ENCODE measurements at places on chromosomes 13 and 19.

DNA sequence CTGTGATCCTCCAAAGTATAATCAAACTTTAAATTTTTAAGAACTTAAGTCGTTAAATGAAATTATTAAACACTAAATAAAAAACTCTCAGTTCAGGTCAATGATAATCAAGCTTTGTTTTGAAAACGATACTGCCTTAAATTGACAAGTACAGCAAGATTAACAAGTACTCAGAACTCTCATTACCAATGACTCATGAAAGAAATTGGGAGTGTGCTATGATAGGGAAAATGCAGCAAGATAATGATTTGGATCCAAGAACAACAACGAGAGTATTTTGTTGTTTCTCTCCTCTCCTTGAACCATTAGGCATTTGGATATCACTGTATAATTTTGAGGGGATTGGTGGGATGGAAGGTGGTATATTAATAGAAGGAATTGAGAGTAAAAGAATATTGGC is 10.2 kb downstream of the N4BP2L2 start:
- DNase-seq = no peak

DNA sequence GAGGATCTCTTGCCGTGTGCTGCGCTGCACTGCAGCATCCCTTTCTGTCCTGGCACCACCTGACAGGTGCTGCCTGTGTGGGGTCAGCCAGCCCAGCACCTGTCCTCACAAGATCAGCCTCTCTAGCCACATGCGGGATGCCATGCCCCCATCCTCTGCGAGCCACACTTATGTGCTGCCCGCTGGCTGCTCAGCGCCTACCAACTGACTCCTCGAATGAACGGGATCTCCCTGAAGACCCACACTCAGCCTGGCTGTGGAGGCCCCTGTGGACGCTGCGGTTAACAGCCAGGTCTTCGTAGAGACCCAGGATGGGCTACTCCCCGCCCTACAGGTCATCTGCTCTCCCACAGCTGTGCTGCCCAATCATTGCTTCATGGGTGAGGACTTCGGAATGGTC is 106.1 kb downstream of the DOCK9 start:
- no peak for DNase-seq

GRCh38 chr13:29859971-29860370 is 9.6 kb upstream of the UBL3 start:
- DNase-seq = no peak

DNA sequence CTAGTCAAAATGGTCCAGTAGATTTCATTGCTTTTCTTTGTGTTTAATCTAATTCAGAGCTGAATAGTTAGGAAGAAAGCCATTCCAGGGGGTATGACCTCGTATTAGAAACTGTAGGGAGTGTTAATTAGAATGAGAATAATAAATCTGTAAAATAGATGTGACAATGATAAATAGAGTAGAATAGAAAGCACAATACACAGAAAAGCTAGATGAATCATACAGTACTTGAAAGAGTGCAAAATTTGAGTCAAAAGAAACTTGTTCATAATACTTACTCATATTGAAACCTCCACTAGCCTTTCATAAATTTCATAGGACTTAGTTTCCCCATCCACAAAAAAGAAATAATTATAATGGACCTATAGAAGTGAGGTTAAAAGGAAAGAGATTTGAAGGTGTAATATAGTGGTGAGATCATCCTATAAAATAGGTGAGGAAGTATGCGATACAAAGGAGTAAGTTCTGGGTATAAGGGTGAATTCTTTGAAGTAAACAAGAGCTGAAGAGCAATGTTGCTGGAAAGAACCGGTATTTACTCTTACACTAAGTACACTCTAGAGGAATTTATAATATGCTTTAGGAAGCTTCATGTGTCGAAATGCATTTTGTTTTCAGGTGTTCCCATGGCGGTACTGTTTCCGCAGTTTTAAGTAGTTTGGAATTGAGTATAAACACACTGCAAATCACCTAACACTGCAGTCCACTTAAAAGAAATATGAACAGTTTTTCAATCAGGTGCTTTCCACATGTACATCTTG is 21.9 kb downstream of the PCDH17 start:
- DNase-seq = no peak

- no peak for DNase-seq
Measured at GRCh38 chr19:10086591-10087192, 575 bp downstream of the SHFL start.

- no peak for DNase-seq
Measured at GRCh38 chr19:50906217-50906616, 5.0 kb downstream of the KLK4 start.

- DNase-seq = no peak
Measured at GRCh38 chr19:31354316-31354715, 5.1 kb upstream of the TSHZ3 start.

- DNase-seq = no peak
Measured at GRCh38 chr19:33779849-33780248, 16.8 kb upstream of the KCTD15 start.

GRCh38 chr13:44695520-44695919 is 119.4 kb upstream of the TSC22D1 start:
- DNase-seq = no peak

DNA sequence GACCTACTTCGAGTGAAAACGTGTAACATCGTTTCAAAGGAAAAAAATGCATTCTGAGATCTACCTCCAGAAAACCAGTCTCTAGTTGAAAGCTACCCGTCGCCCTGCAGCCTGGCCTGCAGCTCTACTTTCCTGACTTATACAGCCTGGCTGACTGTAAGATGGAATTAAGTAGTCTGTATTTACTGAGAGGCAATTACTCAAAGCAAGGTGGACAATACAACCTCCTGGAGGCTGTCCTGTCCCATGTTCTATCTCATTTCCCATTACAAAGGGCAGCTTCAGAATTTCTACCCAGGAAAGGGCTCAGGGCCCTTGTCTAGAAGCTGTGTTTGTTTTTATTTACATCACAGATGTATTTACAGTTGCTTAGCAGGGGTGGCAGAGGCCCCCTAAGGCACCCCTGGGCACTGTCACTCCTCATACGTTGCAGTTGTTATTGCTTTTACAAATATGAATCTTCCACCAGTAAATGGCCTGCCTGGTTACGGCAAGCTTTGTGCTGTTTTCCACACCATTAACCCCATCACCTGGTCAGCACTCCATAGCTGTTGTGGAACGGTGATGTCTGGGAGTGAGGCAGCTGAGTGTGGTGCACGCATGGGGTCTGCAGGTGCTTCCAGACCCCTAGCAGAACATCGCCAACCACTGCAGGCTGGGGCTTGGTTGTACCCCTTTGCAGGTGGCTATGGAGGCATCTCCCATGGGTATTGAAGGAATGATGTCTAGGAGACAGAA is 46.3 kb upstream of the MTIF3 start:
- DNase-seq = no peak

DNA sequence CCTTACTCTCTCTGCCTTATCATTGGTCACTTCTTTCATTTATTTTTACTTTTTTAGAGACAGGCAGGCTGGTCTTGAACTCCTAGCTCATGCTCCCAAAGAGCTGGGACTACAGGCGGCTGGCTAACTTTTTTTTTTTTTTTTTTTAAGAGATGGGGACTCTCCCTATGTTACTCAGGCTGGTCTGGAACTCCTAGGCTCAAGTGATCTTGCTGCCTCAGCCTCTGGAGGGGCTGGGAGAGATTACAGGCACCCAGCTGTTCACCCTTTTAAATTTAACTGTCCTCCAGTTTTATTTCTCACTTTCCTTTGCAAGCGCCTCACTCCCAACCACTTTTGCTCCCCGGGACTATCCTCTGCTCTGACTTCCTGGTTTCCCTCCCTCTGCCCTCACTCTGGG is 5.6 kb upstream of the CLDN10 start:
- no peak for DNase-seq

DNA sequence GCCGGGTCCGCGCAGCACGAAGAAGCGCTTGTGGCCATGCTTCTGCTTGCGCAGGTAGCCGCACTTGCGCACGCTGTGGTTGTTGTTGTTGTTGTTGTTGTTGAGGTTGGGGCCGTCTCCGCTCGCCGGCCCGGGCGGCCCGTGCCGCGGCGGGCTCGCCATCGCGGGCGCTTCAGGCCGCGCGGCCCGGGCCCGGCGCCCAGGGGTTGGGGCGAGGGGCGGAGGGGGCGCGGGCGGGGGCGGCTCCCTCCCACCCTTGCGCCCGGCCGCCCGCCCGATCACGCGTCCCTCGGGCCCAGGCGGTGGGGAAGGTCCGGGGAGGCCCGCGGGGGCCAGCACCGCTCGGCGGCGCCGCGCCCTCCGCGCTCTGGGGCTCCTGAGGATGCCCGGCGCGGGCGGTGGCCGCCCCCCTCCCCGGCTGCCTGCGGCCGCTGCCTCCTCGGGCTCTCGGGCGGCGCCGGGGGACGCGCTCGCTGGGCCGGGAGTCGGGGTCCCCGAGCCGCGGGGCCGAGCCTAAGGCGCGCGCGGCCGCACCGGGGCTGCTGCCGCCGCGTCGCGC is 412 bp downstream of the IRS2 start:
- no peak for DNase-seq

- DNase-seq = no peak
Measured at GRCh38 chr19:12786952-12787351, 4.3 kb upstream of the JUNB start.

DNA sequence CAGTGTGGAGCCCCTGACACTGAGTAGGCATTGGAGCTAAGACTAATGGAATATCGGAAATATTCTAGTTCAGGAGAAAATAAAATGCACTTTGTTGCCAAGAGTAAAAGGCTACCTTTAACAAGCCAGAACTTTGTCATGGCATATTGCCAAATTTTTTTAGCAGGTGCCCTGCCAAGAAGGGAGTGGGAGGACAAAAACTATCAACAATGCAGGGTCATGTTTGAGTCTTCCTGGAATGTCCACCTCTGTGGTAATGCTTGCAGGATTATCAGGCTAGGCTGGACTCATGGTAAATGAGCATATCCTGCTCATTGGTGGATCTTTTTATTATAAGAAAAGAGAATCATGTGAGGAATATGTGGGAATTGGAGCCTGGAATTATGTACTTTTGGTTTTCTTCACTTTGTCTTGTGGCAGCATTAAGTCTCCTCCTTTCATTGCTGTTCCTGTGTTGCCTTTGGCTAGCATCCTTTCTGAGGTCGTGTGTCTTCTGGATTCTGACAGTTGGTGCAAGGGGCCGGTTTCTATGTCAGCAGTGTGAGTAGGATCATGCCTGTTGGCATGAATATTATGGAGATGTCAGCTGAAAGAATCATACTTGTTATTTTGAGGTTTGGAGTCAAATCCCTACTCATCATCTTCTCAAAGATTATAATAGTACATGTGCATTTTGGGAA is 122.9 kb upstream of the SPRY2 start:
- no peak for DNase-seq

DNA sequence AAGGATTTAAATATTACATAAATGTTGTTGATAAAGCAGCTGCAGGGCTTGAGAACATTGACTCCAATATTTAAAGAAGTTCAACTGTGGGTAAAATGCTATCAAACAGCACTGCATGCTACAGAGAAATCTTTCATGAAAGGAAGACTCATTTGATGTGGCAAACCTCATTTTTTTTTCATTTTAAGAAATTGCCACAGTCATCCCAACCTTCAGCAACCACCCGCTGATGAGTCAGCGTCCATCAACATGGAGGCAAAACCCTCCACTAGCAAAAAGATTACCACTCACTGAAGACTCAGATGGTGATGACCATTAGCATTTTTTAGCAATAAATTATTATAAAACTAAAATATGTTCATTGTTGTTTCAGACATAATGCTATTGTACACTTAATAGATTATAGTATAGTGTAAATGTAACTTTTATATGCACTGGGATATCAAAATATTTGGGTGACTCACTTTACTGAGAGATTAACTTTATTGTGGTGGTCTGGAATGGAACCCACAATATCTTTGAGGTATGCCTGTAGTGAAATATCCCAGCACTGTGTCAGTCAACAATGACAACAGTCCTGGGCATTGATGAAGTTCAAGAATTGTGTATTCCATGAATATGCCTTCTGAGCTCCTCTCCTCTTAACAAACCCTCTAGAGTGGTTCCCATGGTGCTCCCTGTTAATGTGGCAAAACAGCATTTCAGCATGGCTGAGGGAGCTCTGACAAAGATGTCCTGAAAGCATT is 52.4 kb upstream of the SOX21 start:
- no peak for DNase-seq

DNA sequence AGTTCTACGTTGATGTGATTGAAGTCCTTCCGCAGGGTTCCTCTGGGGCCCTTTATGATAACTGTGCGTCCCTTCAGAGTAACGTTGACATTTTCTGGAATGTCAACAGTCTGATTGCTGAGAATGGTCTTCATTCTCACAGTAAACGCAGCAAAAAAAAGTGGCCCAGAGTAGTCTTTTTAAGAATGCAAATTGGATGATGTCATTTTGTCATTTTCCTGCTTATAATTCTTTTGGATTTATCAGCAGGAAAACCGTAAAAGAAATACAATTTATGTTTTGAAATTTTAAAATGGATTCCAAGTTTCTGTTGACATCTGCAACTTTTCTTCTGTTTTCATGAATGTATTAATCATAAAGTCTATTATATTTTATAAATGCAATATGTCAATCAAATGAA is 14.8 kb downstream of the URI1 start:
- no peak for DNase-seq

DNA sequence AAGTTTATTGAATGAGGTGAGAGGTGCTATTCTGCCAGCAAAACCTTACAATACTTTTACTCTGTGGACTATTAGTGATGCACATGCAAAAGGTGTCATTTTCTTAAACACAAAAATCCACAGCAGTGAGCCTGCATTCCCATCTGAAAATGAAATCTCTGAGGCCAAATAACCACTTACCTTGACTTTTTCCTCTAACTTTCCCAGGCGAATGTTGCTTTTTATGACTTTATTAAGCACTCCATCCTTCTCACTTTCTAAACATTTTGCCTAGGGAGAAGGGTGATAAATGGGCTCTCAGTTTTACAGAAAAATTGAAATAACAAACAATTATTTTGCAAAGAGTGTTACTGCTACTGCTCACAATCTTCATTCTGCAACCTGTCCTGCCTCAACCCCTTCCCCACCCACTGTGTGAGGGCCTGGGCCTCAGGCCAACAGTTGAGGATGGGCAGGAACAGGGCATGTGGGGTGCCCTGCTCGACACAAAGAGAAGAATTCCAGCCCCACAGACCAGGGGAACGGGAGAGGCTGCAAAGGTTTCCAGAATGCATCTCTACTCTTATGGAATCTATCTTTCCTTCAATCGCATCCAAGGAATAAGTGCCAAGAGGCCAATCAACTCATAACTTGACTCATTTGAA is 18.1 kb upstream of the SLC7A9 start:
- no peak for DNase-seq
